Keratinocyte (primary cell): ENCODE measurements at places on chromosomes 2 and 18.

DNA sequence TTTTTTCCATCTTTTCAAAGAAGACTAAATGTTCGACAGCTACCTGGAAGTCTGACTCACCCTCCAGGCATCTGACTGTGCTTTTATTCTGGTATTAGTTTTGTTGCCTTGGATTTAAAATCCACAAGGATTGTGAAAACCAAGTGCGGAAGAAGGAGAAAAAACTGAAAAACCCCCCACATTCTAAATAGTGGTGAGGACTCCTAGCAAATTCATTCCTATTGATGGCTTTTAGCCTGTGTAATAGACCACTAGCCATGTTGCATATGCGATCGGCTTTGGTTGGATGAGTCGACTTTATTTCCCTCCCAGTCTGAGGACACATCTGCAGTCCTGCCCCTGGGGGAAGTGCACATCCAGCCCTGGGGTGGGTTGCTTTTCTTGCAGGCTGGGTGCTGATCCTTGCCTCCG is 16.9 kb downstream of the LDLRAD4 start:
- no peak for DNase-seq

- DNase-seq = no peak
These were observed 18.8 kb downstream of the DYNC2LI1 start for GRCh38 chr2:43792653-43793052.

DNA sequence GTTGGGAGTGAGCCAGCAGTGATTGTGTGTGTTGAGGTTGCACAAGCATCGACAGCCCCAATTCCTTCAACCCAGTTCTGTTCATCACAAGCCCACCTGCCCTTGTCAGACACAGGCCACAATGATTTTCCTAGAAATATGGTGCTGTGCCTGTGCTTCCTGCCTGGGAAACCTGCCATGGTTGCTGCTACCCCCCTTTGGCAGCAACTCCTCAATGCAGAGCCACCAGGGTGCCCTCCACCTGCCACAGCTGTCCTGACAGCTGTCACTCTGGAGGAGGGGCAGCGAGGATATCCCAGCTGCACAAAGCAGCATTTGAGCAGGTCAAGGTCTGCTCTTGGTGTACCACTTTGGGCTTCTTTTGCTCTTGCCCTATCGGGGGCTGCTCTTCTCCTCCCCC is 27.1 kb downstream of the SMIM21 start:
- DNase-seq = no peak

DNA sequence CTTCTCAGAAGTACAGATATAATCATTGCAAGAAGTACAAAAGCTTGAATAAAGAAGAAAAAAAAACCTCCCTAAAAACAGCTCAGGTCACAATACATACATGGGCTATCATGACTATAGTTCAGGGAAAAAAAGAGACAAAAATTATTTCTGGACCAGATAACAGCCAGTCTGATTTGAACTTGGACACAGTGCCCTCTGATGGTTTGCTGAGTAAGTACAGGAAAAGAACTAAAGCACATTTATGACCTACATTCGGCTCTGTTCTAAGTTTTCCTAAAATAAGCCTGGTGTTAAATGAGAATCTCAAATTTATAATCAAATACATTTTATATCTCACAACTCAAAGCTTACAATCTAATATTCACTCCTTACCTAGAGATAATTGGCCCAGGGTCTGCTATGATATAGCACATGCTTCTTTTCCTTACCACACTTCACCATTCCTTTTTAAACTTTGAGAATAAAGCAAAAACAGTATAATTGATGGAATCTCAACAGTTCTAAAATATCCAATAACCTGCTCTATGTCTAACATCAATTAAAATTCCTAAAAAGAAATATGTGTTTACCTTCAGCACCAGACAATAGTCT is 81.1 kb downstream of the RAPH1 start:
- no peak for DNase-seq

DNA sequence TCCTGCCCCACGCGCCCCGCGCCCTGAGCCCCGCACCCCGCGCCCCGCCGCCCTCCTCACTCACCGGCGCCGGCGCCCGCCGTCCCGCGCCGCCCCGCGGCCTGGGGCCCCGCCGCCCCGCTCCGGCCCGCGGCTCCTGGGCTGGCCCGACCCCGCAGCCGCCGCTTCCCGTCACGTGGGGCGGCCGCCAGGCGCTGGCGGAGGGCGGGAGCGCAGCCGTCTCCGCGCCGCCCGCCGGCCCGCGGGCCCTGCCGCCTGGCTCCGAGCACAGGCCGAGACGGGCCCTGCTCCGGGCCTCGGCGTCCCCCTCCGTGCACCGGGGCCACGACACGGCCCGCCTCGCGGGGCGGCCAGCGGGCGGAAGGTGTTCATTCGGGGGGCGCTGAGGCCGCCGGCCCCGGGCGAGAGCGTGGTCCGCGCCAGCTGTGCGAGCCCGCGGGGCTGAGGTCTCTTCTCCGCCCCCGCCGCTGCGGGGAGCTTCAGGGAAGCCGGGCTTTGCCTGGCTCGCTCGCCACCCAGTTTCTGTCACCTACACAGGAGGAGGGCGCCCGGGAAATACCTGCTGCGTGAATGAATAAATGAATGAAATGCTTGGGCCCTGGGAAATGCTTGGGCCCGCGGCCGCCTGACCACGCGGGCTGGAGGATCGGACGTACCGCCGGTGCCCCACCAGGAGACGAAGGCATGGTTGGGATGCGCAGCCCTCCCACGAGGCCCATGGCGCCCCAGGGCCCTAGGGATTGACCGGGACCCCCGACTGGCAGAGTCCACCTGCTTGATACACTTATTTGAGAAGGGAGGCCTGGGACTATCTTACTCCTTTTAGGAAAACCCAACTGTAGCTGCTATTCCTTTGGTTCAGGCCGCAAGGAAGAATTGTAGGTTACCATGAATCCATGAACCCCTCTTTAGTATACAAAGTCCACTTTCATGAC is at the start of gene TGFBRAP1:
Gene TGFBRAP1, minus strand, starts transcription at position 175 of the 935 bp plus-strand sequence. CDS start 21,434 bp downstream, outside the sequence.
- DNase-seq = no peak

DNA sequence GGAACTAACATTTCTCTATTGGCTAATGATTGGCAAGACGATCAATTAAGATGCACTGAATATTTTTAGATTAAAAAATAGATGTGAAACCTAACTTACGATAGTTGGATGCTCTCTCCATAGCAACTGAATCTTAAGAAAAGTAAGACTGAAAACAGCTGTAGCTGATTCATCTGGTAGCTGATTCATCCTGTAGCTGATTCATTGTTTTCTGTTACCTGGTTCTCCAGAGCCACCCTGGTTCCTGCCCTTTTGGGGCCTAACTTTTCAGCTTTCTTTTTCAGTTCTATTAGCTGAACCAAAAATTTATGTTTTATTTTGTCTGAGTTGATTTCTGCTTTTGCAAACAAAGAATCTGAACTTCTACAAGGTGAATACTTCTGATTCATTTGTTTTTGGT is 22.7 kb upstream of the SPR start:
- no peak for DNase-seq

GRCh38 chr2:215845839-215846586 is 167.3 kb downstream of the MREG start:
- DNase-seq = no peak

DNA sequence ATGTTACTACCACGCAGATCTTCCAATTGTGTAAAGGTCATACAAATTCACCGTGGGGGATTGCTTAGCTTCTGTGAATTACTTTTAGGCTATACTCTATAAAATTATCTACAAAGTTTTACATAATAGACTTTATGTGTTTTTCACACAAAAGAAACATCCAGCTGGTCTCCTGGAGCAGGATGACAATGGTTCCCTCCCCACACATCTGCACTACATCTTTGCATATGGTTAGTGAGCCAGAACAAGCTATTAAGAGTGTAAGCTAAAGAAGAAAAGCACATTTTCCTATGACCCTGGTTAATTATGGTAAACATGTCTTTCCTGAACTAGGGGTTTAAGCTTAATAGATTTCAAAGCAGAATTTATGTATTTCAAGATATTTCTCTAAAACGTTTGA is 295.1 kb downstream of the ASXL3 start:
- no peak for DNase-seq

GRCh38 chr2:100800915-100801314 is 19.0 kb upstream of the NPAS2 start:
- DNase-seq = no peak

- no peak for DNase-seq
These were observed 16.9 kb downstream of the C2orf74 start for GRCh38 chr2:61178603-61179545.
